ENCODE measurements at places on chromosomes 6 and 20. TPM values are rescaled to one million over a fixed set of nuclear protein-coding genes. Genes with fewer than 3 reads are reported as not detected.

DNA sequence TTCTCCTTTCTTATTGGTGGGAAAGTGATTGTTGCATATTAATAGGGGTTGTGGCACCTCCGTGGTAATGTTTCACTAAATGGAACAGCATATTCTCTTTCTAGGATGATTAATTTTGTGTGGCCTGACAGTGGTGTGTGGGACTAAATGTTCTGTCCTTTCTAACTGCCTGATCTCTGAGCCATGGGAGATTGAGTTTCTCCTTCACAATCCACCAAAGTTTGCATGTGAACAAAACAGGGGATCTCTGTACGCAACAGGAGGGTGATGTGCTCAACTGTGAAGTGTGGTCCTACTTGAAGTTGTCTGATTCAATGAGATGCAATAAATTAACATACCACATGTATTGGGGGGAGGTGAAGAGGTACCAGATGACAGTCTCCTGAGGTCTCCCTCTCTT lies 19.3 kb downstream of the BCAS1 start:
- no peak overlapping the region for H3K4me3 ChIP-seq
- H3K27ac ChIP-seq = no peak overlapping the region
- DNase-seq = no peak
- no peaks in the 10 kb centered on the region for H3K4me1 ChIP-seq

SLC44A4 gene
- 734 TPM for total RNA-seq

DNA sequence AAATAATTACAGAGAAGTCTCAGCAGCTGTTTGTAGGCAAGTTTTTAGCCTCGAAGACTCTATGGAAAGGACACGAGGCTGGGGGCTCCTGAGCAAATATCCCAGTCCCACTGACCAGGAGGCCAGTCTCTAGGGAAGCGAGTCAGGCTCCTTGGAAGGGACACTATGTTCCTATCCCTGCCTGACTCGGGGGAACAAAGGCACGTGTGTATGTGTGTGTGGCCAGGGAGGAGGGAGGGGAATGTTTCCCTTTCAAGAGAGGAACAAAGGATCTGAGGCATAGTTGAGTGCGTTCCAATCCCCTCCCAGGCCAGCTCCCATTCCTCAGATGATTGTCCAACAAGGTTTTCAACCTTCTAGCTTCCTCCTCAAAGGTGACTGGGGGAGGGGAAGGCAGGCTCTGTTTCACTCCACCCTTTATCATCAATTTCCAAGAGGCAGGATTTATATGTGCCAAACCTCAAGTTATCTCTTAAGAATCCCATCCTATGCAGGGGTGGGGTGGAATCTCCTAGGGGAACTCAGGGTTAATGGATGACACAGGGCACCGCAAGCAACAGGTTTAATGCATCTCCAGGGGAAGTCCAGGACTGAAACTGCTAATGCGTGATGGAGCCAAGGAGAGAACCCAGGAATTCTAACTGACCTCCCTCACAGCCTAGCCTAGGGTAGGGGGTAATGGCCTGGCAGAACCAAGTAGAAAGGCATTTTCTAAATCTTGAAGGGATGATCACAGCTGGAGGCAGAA lies 9.9 kb downstream of the BCL2L1 start:
- H3K27me3 ChIP-seq = no peaks in the 10 kb centered on the region
- DNase-seq = peak; percentile 82
- no peak overlapping the region for H3K4me3 ChIP-seq

DNA sequence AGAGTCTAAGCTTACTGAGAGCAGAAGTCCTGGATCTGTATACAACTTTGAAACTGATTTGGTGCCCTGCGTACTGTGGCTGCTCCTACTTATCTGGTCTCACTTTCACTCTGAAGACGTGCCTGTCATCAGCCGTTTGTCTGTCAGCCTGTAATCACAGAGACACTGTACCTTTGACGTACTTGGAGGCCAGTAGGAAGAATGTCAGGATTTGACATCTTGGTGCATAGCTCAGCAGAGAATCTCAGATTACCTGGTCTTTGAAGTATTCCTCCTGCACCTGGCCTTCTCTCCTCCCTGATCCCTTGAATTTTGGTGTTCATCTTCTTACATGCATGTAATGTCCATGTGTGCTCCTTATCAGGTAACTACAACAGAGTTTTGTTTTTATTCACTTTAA lies 37.7 kb downstream of the DSE start:
- DNase-seq = no peak
- no peaks in the 10 kb centered on the region for H3K36me3 ChIP-seq
- H3K27me3 ChIP-seq = no peaks in the 10 kb centered on the region
- H3K27ac ChIP-seq = no peak overlapping the region
- H3K4me3 ChIP-seq = no peak overlapping the region

RHAG gene
- 0.64 TPM for total RNA-seq

C6orf132 gene
- total RNA-seq = 26.1 TPM

CCDC167 gene
- 21.8 TPM for total RNA-seq

GRCh38 chr6:146878952-146879340 lies 280.2 kb downstream of the ADGB start:
- H3K4me1 ChIP-seq = peaks cover 7% of the 10 kb centered on the region
- H3K36me3 ChIP-seq = no peaks in the 10 kb centered on the region
- DNase-seq = no peak
- no peak overlapping the region for H3K4me3 ChIP-seq
- H3K27ac ChIP-seq = no peak overlapping the region

GRCh38 chr6:15698471-15698870 lies 35.6 kb upstream of the DTNBP1 start:
- H3K4me1 ChIP-seq = no peaks in the 10 kb centered on the region
- H3K36me3 ChIP-seq = no peaks in the 10 kb centered on the region
- no peak overlapping the region for H3K4me3 ChIP-seq
- H3K27ac ChIP-seq = no peak overlapping the region
- no peaks in the 10 kb centered on the region for H3K27me3 ChIP-seq

DNA sequence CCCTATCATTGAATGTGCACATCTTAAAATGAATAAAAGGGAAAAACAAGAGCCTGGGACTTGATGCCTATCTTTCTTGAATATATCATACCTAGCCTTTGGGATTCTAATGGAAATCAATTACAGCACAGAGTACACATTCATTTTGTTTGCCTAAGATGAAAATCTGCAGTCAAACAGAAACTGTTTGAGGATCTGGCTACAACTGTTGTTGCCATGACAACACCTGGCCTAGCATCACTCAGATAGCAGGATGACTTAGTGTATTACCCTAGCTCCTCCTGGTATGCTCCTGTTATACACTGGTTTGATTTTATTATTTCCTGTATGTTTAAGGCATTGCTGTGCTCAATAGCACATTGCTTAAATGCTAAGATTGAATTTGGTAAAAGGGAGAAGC lies 71.5 kb upstream of the LAMP5 start:
- no peak overlapping the region for H3K27ac ChIP-seq
- no peak overlapping the region for H3K4me3 ChIP-seq
- no peak for DNase-seq

DNA sequence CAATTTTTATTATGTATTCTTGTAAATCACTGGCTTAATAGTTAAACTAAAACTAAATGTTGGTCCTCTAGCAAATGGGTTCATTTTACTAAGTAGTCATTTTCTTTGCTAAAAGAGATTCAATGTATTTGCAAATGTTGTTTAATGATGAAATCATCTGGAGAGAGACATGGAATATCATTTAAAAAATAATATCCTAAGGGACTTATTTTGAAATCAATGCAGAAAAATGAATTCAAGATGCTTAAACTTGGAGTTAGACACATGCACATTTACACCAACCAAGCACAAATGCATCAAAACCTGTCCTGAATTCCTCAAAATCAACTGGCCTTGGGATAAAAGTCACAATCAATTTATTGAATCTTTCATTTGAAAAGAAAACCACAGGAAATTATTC lies 165.0 kb upstream of the RNF217 start:
- no peak overlapping the region for H3K27ac ChIP-seq
- H3K27me3 ChIP-seq = no peaks in the 10 kb centered on the region
- H3K4me3 ChIP-seq = no peak overlapping the region

DNA sequence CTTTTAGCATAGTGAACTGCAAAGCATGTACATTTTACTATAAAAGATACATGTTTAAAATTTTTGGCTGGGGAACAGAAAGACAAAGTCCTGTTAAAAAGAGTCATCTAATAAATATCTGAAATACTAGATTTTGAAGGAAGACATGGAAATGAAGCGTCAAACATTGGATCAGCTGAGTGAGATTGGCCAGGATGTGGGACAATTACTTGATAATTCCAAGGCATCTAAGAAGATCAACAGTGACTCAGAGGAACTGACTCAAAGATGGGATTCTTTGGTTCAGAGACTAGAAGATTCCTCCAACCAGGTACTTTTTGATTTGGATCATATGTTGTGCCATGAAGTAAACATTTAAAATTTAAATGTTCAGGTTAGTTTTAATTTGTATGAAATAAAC lies 162.3 kb downstream of the UTRN start:
- H3K4me1 ChIP-seq = no peaks in the 10 kb centered on the region
- no peak for DNase-seq
- H3K27ac ChIP-seq = no peak overlapping the region
